Posterior vena cava (tissue), 2 donors: ENCODE measurements at places on chromosomes 4 and X. TPM values are rescaled to one million over a fixed set of nuclear protein-coding genes. Genes with fewer than 3 reads are reported as not detected.
A peak's percentile ranks its signal among the peaks of the same experiment; 100 is the strongest.

Gene TRIM60
- not detected for total RNA-seq

Gene LRIT3
- total RNA-seq = 0.14 TPM

Gene PLS3
- total RNA-seq = 332 TPM

Gene ODAPH
- not detected for total RNA-seq

Gene H2BW2
- not detected for total RNA-seq

Gene GABRQ
- total RNA-seq = not detected

Gene GDI1
- 106 TPM for total RNA-seq

Gene CXCL3
- 1.8 TPM for total RNA-seq

Gene F9
- not detected for total RNA-seq

Gene C4orf54
- 0.09 TPM for total RNA-seq

Gene RHOXF2B
- total RNA-seq = not detected

GRCh38 chr4:6124386-6125102 lies 75.8 kb downstream of the JAKMIP1 start:
- peak; percentile 68 for DNase-seq

DNA sequence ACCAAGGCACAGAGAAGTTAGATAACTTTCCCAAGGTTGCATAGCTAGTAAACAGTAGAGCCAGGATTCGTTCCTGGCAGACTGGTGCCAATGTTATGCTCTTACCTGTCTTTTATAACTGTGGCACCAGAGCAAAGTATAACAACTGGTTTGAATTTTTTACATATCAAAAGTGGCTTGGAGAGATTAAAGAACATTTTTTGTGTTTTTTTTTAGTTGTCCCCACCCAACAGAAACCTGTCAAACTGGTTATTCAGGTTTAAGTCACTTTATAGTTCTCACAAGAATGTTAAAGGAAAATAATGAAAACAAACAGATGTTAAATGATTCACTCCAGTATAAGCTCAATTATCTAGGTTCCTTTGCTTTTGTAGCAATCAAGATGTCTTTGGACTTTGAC lies 15.6 kb upstream of the FAM47E start:
- no peak for DNase-seq

- no peak for DNase-seq
Measured at GRCh38 chr4:111798840-111799239, 346.4 kb upstream of the FAM241A start.

- no peak for DNase-seq
Measured at GRCh38 chrX:110163488-110163887, 154.4 kb downstream of the AMMECR1 start.

DNA sequence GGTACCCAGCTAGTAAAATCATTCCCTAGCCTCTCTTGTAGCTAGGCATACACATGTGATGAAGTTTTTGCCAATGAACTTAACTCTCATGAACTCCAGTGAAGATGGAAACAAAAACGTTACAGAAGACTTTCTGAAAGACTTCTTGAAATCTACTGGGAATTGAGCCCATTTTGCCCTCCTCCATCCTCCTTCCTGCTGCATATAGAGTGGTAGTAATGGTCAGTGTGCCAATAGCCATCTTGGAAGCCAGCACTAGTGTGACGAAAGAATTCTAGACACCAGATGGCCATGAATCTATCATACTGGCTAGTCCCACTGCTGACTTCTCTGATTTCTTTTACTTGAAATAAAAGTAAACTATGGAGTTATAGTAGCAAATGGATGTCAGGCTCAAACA lies 30.9 kb upstream of the PPA2 start:
- DNase-seq = no peak

DNA sequence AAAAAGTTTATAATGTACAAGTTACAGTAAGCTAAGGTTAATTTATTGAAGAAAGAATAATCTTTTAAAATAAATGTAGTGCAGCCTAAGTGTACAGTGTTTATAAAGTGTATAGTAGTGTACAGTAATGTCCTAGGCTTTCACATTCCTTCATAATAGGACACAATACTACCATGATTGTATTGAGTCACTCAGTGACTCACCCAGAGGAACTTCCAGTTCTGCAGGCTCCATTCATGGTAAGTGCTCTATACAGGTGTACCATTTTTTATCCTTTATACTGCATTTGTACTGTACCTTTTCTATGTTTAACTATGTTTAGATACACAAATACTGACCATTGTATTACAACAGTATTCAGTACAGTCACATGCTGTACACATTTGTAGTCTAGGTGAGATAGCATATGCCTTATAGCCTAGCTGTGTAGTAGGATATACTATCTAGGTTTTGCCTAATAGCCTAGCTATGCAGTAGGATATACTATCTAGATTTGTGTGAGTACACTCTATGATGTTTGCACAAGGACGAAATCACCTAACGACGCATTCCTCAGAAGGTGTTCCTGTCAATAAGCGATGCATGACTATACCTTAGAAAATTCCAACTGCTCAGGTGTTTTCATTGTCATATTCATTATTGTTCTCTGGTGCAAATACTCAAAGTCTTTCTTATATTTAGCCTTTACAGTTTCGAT lies 5.5 kb upstream of the TMEM255A start:
- no peak for DNase-seq

DNA sequence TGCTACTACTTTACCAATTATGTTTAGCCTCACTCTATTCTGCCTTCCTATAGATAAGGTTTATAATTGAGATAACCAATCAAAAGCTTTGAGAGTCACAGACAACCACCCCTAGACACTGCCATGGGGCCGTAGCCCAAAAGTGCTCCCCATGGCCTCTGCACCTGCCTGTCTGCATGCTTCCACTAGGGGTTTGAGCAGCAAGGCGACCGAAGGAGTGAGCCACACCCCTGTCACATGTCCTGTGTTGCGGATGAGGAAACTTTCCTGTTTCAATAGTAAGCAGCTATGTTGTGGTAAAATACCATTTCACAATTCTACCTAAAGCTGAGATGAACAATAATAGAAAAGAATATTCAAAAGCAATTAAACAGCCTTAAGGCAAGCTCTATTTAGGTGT lies 856.0 kb upstream of the FRG1 start:
- DNase-seq = no peak

DNA sequence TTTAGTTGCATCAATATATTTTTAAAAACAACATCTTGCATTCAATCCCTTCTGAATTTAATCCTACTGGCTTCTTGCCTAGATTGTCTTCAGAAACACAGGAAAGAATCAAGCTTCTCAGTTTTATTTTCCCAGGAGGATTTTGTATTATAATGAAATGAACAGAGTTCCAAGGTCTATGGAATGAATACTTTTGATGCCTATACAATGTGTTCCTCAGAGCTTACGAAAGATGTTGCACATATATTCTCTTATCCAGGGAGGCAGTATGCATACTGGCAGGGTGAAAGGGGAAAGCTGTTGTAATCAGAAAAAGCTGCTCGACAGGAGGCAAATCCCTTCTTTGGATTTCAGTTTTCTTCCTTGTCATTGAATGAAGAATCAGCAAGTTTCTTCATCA lies 8.8 kb downstream of the TMPRSS11D start:
- DNase-seq = no peak

DNA sequence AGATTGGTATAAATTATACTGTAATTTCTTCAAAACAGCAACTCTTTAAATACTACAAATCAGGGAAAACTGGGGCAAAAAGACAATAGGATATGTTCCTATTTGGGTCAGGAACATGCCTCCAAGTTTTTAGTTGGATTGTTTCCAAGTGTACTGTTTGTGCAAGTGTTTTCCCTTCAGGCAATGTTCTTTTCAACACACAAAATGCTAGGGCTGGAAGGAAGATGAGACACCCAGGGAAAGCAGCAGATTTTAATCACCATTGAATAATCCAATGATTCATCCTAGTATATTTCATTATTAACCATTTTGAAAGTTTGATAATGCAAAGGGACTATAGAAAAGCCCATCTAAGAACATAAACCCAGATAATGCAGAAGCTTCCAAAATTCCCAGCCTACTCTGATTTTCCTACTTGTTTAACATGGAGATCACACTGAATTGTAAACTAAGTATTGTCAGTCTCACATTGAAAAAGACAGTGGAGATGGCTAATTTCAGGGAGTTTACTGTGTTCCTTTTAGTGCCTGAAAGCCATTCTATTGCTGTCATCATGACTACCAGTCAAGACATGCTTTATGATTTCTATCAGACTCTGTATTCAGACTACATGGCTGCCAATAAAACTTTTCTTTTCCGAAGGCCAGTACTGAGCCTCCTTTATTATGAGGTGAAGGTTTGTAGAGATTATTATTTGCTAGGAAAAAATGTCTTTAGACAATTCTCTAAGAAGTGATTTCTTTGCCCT lies 38.6 kb downstream of the COL4A6 start:
- no peak for DNase-seq

DNA sequence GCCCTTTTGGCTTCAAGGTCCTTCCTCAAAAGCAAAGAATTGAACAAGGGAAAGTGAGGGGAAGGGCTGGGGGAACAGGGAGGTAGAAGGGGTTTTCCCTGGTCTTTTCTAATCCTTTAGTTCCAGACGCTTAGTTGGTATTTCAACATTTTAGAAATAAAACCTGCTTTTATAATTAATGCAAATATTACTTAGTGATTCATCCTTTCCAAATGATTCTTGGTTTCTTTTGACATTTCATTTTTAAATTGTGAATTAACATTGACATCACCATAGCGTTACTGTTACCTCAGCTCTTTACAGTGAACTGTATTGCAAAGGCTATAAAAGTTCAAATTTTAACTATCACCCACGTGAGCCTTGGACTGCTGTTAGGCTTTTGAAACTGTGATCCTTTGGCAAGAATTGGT lies 20.9 kb downstream of the NFKB1 start:
- no peak for DNase-seq

DNA sequence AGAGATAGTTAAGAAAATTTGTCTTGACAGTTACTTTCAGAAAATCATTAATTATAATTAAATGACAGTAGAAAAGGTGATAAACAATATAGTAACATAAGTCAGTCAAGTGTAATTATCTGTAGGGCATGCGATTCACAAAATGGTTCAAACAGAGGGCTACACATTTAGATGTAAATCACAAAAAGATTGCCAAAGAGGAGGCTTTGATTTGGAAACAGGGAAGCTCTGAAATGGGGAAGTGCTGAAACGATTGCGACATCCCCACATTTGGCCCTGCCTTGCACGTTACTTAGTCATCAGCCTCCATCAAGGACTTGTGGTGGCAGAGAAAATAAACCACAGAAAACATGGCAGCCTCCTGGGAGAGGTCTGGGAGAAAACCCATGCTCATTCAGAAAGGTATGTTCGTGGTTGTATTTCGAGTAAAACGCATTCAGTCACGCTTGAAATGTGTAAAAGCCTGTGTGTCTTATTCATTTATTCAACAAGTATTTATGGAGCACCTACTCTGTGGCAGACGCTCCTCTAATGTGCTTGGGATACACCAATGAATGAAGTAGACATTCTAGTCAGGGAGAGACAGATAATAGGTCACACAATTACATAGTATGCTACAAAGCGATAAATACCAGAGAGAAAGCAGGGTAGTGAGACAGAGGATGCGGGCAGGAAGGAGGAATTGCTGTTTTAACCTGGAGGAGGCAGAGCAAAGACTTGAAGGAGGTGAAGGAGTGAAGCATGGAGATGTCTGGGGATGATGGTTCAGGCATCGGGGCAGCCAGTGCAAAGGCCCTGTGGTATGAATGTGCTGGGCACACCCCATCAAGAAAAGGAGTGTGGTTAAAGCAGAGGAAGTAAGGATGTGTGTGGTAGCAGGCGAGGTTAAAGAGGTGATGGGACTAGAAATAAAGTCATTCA lies 7.8 kb downstream of the RBM47 start:
- peak; percentile 93 for DNase-seq

GRCh38 chr4:136793848-136794247 lies 738.4 kb downstream of the PCDH18 start:
- no peak for DNase-seq

GRCh38 chr4:57191523-57192034 lies 81.4 kb upstream of the IGFBP7 start:
- no peak for DNase-seq

GRCh38 chr4:6443035-6444023 lies 29.1 kb downstream of the PPP2R2C start:
- DNase-seq = no peak

DNA sequence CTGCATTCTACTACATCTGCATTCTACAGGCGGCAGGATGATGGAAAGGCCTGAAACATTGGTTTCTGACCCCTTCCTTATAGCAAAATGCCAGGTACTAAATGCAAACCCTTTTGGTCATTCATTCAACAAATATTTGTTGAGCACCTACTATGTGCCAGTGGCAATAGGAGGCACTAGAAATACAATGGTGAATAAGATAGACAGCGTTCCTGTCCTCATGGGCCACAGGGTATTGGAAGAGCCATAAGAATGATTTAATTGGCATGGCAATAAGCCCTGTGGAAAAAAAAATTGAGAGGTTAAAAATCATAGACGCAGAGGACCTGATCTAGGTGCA lies 17.3 kb upstream of the LAP3 start:
- DNase-seq = no peak

- no peak for DNase-seq
Measured at GRCh38 chrX:43961699-43962098, 11.5 kb downstream of the NDP start.
